ENCODE measurements at places on chromosomes 12 and 14.
A peak's percentile ranks its signal among the peaks of the same experiment; 100 is the strongest.

GRCh38 chr12:122265886-122266229 lies 436 bp downstream of the VPS33A start:
- DNase-seq: no peak

DNA sequence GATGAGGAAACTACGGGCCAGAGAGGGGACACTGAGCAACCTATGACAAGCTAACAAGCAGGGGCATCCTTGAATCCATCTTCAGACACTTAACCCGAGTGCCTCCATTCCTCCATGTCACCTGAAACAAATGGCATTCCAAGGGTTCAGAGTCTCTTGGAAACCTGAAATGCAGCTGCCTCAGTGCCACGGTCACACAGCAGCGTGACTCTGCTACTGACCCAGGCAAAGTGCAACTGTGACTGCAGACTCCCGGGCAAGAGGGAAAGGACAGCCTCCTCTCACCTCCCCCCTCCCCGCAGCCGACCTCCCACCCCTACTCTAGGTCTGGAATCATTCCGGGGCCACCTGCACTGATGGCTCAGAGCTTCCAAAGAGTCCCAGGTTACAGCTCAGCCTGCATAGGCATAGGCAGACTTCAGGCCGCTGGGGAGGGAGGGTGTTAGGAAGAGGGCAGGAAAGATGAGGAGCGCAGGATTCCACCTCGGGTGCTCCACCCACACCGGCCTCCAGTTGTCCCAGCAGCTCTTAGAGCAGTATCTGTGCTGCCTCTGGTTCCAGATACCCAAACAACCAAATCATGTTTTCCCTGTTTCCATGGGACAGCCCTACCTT lies 53.2 kb downstream of the KCNK10 start:
- DNase-seq: no peak

DNA sequence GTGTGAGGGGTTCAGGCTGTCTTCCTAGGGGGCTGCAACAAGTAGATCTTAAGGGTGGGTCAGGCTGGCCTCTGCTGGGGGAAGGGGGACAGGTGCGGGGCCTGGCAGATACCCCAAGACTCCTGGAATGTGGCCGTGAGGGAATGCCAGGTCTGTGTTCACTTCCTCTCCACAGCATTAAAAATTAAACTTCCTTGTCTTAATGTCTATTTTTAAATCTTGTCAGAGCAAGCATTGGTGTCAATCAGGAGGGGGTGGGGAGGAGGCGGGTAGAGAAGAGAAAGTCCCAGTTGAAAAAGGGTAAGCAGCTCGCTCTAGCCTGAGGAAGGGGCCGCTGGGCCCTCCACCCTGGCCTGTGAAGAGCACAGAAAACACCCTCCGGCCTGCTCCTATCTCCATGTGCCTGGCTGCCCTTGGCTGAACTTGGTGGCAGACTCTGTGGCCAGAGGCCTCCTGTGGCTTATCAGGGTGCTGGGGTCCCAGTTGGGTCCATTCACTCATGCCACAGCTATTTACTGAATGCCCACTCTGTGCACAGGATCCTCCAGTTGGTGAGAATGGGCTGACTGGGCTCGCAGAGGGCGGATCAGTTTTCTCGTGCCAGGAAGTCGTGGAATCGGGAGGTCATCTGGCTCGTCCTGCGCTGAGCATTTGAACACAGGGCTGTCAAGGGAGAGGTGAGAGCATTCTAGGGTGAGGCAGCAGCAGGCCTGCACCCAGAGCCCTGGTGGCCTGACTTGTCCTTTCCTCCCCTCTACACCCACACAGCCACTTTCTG lies 128.8 kb downstream of the TSPAN9 start:
- no peak for DNase-seq

DNA sequence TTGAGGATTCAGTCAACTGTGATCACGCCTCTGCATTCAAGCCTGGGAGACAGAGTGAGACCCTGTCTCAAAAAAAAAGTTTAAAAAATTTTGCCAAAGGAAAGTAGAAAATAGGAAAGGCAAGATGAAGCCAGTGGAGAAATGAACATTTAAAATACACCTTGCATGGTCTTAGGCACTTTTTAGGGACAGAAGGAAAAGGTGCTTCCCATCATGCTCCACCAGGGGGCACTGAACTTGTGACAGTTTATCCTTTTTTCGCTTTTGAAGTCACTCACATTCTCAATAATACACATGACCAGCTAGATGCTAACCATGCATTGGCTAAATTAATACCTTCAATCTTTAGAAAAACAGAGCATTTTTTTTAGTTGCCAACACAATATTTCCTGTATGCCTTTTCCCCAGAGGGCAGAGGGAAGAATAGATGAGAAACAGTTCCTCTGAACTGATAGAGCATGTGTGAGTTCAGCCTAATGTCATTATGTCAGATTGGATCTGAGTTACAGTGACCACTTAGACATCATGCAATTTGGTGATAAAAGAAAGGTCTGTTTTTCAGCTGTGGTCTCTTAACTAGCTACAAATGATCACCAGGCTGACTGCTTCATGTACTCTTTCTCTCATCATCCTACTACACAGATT lies 221.8 kb upstream of the SSTR1 start:
- DNase-seq: peak; percentile 34

- no peak for DNase-seq
Measured at GRCh38 chr14:61927060-61927459, 164.8 kb downstream of the SNAPC1 start.

DNA sequence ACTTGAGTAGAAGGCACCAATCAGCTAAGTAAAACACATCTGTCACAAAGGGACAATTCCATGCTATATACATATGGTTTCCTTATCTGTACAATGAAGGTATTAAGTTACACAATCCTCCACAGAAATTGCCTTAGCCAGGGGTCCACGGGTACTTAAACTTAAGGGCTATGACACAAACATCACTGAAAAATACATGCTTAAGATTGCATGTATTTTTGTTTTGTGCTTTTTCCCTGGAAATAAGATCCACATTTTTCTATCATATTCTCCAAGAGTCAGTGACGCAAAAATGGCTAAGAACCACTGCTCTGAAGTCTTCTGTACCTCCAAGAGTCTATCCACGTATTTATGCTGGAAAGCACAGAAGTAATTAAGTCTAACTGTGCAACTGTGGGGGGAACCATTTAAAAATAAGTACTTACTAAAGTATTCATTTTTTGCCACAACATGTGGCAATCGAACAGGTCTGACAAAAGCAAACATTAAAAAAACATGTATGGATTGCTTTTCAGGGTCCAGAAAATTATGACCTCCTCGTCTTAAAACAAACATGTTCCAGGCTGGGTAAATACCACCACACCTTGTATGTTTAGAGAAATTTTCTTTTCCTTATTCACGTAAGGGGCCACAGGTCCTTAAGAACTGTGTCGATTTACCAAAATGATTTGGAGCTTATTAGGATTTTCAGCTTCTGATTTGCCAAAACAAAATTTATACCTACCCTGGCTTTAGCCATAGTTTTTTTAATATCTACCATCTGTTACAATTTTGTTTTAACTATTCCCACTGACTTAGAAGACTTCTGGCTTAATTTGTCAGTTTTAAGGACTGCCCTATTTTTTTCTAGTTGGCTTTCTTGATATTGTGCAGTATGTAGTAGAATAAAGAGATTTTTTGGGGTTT lies 2.8 kb downstream of the SLC38A2 start:
- DNase-seq: no peak

GRCh38 chr14:83744891-83745290 lies 1785.1 kb upstream of the FLRT2 start:
- no peak for DNase-seq

- no peak for DNase-seq
Measured at GRCh38 chr14:64536488-64537245, 3.9 kb upstream of the HSPA2 start.

GRCh38 chr12:128056136-128056801 lies 210.7 kb upstream of the TMEM132C start:
- DNase-seq: no peak

GRCh38 chr12:48198672-48198971 lies 4.5 kb downstream of the OR10AD1 start:
- DNase-seq: peak; percentile 19

DNA sequence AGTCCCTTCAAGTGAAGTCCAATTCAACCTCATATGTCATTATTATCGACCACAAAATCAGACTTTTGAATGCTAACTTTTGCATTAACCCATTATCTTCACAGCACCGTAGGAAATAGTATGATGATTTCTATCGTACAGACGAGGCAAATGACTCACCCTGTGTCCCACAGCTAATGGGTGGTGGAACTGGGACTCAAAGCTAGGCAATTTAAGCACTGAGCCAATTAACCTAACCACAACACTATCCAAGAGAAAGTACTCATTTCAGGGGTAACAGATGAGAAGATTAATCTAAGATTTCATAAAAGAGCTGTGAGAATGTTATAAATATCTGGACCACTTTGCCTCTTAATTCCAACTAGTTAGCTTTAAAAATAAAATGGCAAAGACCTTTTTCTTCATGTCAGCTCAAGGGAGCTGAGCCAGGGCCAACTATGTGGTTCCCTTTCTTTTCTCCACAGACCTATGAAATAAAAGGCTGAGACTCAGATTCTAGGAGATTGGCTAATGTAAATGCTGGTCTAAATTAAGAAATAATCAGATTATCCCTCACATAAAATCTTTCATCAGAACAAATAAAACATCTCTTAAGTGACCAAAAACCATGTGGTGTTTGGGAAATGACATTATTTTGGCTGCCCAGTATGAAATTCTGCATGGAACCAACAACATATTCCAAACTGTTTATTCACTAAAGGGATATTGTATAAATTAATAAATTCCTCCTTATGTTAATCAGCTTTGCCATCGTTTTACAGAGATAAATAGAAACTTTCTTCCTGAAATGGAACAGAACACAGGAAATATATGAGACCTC lies 4.9 kb downstream of the PTGER2 start:
- DNase-seq: no peak

- no peak for DNase-seq
Measured at GRCh38 chr12:40586823-40587222, 105.4 kb upstream of the CNTN1 start.

DNA sequence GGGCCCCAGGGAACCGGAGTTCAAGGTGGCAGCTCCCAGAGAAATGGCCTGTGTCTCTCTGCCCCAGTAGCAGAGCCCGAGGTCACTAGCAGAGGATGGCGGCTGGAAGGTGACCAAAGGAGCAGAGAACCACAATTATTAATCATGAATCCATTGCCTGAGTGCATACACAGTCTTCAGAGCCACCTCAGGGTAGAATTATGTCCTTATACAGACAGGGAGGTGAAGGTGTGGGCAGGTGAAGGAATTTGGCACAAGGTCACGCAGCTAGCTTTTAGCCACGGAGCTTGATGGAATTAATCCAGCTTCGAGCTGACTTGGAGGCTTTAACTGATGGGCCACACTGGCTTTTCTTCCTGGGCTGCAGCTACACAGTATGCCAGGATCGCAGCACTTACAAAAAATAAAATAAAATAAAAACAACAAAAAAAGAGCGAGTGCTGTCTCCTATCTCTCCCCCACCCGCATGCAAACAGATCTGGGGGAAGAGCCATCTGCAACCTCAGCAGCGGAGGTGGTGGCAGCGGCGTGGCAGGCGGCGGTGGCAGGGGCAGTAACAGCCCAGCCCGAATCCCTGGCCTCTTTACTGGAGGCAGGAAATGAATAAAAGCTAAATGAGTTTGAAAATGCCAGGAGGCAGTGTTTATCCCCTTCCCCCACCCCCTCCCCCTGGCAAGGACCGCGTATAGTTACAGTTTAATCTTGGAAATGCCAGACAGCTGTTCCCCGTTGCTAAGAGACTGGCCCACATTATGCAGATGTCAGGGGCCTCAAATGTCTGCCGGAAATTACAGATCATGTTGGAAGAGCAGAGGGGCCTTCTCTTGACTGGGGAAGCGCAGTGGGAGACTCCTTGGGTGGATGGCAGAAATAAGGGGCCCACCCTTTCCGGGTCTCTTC lies 93.5 kb downstream of the LRRC74A start:
- peak; percentile 31 for DNase-seq

- DNase-seq: peak; percentile 24
Measured at GRCh38 chr12:112979041-112979680, 842 bp downstream of the OAS2 start.

GRCh38 chr12:28440081-28440608 lies 249.9 kb downstream of the CCDC91 start:
- no peak for DNase-seq

DNA sequence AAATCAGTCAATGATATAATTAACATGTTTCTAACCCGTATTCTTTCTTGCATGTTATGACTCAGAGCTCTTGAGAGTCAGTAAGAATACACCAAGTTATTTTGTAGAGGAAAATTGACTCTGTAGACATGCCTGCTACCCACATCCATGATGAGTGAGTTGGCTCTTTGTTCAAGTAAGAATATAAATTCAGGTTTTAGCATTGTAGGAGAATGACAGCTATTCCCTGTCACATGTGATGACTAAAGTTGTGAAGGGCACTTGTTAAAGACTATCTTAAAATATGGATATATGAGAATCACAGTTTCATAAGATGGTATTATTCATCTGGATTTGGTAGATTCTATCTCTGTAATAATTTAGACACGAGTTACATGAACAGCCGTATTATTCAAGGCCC lies 209.1 kb downstream of the CCDC59 start:
- no peak for DNase-seq

GRCh38 chr14:52269982-52270381 lies 2.5 kb downstream of the PTGDR start:
- DNase-seq: no peak

DNA sequence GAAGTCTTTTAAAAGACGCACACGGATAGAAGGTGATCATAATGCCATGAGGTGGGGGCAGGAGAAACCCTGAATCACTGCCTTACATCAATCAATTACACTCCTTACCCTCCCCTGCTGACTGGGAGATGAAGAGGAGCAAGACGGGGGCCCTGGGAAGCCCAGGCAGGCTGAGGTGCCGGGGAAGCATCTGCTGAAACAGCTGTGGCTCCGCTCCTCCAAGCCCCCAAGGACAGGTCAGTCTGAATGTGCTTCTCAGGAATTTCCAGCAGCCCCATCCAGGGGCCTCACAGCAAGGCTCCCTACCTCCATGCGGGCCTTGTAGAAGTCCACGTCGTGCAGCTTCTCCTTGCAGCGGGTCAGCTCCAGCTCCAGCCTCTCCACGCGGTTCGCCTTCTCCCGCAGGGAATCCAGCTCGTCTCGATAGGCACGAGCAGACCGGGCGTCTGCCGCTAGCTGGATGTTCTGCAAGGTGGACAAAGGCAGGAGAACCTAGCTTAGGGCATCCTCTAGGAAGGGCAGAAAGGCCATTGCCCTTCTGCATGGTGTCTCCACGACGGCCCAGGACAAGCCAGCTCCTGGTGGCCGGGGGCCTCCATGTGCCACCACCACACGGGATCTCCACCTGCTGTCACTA lies 79.8 kb downstream of the CCDC88C start:
- DNase-seq: no peak

- DNase-seq: no peak
Measured at GRCh38 chr14:80176893-80177292, 34.4 kb downstream of the DIO2 start.

DNA sequence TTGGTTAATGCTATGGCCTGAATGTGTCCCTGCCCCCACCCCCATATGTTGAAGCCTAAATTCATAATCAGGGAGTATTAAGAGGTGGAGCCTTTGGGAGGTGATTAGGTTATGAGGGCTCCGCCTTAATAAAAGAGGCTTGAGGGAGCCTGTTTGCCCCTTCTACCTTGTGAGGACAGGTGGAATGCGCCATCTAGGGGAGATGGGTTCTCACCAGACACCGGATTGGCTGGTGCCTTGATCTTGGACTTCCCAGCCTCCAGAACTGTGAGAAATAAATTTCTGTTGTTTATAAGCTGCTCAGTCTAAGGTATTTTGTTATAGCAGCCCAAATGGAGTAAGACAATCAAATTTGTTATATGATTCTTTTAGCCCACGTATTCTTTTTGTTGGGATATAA lies 148.3 kb downstream of the PTCSC3 start:
- DNase-seq: no peak

All from inflammatory macrophage (primary cell).